ENCODE measurements at places on chromosomes 5 and 9.

- DNase-seq, result peak; percentile 65
These were observed 192.5 kb upstream of the TUT7 start for GRCh38 chr9:86546712-86547111.

DNA sequence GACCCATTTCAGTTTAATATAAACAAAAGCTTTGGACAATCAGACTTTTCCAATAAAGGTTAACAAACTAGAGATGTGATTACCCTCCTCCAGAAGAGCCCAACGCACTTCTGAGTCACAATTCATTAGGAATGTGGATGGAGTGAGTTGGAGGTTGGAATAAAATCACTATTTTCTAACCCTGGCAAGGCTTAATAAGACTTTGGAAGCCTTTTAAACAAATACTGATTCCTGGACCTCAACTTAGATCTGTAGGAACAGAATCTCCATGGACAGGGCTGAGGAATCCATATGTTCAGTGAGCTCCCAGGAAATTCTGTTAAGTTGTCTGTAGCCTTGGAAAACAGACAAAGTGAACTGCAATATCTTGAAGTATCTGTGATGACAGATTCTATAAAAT, 233.5 kb upstream of the ELL2 start:
- no peak for DNase-seq

- DNase-seq, result no peak
These were observed 48.1 kb downstream of the EBF1 start for GRCh38 chr5:159051421-159052282.

DNA sequence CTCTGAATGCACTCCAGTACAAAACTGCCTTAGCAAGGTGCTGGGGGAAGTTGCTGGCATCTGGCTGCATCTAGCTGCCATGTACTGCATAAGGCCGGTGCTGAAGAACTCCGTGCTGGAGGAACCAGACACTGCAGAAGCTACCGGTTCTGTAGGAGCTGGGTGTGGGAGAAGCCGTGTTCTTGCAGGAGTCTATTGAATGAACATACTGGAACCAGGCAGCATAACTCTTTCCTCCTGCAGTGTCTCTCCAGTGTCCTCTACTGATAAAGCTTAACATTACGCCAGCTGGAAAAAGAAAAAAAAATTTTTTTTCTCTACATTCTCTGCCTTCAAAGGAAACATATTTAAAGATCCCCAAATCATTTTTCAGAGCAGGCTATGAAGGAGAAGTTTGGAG, 38.5 kb downstream of the VPS13A start:
- no peak for DNase-seq

GRCh38 chr5:180583738-180584137, 7.6 kb downstream of the SCGB3A1 start:
- DNase-seq, result no peak

DNA sequence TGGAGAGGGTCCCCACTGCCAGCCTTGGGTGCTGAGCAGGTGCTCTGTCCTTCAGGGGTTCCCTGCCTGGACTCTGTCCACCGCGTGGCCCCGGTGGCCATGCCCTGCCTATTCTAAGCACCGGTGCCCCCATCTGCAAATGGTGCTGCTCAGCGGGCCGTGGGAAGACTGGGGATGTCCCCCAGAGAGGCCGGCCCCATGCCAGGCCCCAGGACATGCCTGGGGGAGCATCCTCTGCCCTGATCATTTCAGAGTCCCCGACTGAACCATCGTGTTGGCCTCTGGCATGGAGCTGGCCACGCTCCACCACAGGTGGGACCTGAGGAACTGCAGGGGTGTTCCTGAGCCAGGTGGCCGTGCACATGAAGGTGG, 64.7 kb downstream of the RXRA start:
- DNase-seq, result no peak

- DNase-seq, result no peak
These were observed 7.6 kb downstream of the SHROOM1 start for GRCh38 chr5:132822650-132823480.

- no peak for DNase-seq
These were observed 14.0 kb upstream of the TNIP1 start for GRCh38 chr5:151094852-151095245.

GRCh38 chr9:93298498-93299417, 114.8 kb downstream of the WNK2 start:
- DNase-seq, result no peak

DNA sequence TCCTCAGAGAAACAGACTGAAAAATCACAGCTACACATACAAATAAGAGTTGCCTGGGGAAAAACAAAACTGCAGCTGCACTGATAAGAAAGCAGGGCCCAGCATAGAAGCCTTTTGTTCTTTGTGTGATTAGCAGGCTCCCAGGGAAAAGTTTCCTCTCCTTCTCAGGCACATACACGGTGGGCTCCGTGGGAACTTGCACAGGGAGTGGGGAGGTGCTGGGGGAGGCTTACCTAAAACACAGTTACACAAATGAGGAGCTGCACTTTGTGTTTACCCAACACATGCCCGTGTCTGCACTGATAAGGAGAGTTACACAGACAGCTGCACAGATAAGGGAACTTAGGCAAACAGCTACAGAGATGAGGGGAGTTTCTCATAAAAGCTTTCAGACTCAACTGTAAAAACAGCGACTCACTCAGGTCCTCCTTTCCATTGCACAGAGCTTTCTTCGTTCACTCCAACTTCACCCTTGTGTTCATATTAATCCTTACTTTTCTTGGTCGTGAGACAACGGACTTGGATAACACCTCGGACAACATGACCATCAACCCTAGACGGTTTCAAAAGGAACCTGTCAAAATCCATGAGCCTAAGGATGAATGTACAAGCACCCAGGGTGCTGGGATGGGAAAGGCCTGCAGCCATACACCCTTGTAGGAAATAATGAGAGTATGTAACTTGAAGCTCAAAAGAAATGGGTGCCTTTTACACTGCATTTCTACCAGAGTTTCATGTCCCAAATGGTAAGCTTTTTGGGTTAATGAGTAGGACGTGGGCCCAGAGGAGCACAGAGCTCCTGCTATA, 50.8 kb downstream of the SERINC5 start:
- no peak for DNase-seq

DNA sequence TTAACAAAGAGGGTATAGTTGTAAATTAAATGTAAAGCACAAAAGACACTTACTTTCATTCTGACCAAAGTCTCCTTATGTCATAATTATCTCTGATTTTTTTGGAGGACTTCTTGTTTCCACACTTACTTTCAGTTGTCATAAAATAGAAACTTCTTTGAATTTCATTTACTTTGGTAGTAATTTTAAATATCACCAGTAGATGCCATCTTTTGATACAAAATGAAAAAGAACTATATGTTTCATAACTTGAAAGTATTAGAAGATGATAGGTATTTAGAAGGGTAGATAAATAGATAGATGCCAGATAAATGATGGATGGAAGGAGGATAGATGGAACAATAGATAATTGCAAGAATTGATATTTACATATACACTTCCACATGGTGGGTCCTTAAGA, 1865.3 kb upstream of the CDH9 start:
- no peak for DNase-seq

DNA sequence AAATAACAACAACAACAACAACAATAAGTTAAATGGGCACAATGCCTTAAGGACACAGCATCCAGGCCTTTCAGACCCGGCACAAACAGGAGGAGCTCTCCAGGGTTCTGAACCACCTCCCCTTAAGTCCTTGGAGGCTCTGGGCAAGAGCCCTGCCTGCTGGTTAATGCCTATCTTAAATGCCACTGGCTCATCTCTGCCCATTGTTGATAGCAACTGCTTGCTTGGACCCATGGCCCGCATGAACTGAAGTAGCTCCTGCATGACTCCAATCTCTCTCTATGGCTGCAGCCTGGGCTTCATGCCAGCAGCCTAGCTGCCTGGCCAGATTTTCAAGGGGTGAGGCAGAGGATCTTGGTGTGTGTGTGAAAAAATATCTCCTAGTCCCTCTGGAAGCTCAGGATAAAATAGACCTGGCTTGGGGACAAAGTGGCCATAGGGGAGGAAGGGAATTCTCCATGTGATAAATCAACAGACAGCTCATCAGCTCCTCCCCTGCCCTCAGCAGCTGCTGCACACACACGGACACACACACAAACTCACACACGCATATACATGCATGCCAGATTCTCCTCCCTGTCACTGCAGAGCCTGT, 27.4 kb downstream of the FAM219A start:
- DNase-seq, result peak; percentile 51

GRCh38 chr5:54717459-54717858, 199.9 kb downstream of the SNX18 start:
- DNase-seq, result no peak

- DNase-seq, result no peak
These were observed 856.6 kb downstream of the MAT2B start for GRCh38 chr5:164361986-164362385.

DNA sequence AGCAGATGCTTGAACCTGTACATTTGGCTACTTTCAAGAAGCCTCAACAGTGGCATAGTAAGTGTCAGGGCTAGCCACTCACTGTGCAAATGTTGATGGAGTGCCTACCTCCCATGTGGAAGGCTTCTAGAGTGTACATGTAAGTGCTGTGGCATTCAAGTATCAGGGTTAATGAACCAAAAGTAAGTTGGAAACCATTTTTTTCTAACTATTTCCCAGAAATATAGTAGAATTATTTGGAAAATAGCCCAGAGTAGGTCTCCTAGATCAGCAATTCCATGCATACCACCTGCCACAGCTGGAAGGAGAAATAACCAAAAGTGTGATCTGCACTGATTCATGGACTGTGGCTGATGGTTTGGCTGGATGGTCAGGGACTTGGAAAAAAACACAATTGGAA, 53.3 kb downstream of the FOXD1 start:
- DNase-seq, result no peak

DNA sequence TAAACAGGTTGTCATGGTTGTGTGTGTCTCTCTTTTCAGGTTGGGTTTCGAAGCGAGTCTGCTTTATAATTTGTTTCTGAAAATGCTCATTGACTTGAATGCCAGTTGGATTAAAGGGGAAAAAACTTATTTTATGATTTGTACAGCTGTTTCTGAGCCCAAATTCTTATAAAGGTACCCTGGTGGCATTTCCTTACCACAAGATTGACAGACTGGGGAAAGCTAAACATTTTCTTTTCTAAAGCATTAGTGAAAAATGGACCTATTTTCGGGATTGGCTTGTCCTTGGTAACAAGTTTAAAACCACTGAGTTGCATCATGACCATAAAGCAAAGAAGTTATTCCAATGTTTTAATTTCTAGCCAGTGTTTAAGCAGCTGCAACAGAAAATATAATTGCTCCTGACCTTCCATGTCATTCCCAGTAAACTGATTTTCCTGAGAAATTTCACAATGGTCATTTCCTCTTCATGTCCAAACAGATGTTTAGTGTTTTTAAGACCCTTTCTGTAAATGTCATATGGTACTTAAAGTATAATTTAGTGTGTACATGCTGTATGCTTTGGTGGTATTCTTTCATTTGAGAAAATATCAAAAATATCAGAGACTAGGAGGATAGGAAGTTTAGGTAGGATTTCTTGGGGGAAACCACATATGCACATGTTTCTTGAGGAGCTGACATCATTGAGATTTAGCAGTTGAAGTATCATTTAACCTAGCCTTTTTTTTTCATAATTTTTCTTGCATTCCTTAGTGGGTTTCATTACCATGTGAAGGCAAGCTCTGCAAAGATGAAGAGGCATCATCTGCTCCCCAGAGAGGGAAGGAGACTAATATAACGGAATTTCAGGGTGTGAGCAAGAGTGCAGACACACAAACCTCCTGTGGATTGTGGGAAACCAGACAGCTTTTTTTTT, 667.1 kb upstream of the RGMB start:
- no peak for DNase-seq

- no peak for DNase-seq
These were observed 1.1 kb downstream of the ECM2 start for GRCh38 chr9:92534674-92535073.

DNA sequence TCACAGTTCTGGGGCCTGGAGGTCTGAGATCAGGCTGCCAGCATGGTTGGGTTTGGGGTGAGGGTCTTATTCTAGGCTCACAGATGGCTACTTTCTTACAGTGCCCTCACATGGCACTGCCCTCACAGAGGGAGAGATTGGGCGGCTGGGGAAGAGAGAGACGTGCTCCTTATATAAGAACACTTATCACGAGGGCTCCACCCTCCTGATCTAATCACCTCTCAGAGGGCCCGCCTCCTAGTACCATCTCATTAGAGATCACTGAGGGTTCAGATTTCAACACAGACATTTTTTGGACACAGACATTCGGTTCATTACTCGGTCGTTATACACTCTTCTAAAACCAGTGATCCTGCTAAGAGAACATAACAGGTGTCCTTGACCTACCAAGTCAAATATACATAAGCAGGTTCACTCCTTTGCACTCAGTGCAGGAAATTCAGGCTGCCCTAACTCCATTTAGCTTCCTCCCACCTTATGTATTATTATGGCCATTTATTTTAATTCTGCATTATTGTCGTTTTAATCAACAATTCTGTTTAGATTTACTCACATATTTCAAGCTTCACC, 121.7 kb downstream of the ICE1 start:
- no peak for DNase-seq

DNA sequence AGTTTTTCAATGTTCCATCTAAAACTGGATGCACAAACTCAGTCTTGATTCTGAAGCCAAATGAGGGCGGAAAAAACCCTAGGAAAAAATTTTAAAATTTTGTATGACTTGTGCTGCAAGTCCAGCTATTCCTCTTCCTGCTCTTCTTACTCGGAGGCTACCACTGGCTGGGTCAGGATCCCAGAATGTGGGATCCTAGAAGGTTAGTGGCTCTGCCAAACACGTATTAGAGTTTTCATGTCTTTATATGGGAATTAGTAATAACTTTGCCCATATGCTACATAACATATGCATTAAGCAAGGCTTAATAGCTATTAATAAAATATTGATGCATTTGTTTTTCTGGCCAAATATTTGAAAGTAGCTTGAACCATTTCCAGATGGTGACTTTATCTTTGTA, 458.3 kb downstream of the AGTPBP1 start:
- no peak for DNase-seq

- DNase-seq, result no peak
These were observed 35.3 kb downstream of the COL5A1 start for GRCh38 chr9:134676886-134677285.

GRCh38 chr5:116011046-116011445, 21.2 kb upstream of the ARL14EPL start:
- DNase-seq, result no peak

DNA sequence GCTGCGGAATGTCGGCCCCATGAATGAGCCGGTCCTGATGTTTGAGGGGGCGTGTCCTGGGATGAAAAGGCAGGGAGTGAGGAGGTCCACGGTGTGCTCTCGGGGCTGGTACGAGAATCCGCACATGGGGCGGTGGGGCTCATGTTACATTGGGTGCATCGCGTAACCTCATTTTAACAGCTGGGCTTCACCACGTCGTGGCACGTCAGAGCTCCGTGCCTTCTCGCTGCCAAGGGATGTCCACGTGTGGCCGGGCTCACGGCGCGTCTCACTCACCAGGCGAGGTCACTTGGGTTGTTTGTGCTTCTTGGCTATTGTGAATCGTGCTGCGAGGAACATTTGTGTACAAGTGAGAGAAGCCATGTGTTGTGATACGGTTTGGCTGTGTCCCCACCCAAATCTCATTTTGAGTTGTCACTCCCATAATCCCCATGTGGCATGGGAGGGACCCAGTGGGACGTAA, 29.1 kb upstream of the IRX4 start:
- no peak for DNase-seq

All from HT1080 (cell line).